ENCODE measurements at places on chromosomes 2 and 18. TPM values are rescaled to one million over a fixed set of nuclear protein-coding genes. Genes with fewer than 3 reads are reported as not detected.

MEP1B gene
- total RNA-seq = not detected

PDE11A gene
- total RNA-seq = 0.03 TPM

WNT10A gene
- total RNA-seq = not detected

GNLY gene
- 12.2 TPM for total RNA-seq

ASPRV1 gene
- total RNA-seq = 1.8 TPM

CCL20 gene
- total RNA-seq = not detected

RSAD2 gene
- 10.3 TPM for total RNA-seq

DNA sequence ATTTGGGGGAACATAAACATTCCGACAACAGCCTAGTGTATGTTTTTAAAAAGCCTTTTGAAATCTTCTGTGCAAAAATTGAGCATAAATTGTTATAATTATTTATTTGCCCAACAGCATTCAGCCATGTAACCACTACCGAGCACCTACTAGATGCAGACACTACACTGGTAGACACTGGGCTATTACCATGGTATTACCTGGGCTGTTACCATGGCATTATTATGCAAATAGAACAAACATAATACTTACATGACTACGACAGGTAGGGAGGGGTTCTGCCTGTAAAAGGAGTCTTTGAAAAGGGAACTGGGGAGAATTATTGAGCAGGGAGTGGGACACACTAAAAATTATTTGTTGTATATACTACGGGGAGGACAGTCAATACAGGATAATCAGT is 116.4 kb downstream of the MREG start:
- no peak for DNase-seq

- no peak for DNase-seq
Measured at GRCh38 chr2:13694673-13695072, 937.8 kb upstream of the LRATD1 start.

DNA sequence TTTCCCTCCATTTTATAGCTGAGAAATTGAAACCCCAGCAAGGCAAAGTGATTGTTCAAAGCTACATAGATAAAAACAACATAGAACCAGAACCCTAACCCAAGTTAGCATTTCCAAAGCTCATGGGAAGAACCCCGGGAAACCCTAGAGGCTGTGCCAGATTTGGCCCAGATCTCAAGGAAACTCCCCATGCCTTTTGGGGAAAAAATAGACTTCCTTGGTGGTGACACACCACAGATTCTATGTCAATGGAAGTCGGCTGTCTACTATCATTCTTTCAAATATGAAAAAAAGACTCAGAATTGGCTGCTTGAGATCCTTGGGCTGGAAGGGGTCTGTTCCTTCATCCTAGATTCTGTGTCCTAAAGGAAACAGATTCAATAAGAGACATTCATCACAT is 8.4 kb downstream of the COL6A3 start:
- no peak for DNase-seq

DNA sequence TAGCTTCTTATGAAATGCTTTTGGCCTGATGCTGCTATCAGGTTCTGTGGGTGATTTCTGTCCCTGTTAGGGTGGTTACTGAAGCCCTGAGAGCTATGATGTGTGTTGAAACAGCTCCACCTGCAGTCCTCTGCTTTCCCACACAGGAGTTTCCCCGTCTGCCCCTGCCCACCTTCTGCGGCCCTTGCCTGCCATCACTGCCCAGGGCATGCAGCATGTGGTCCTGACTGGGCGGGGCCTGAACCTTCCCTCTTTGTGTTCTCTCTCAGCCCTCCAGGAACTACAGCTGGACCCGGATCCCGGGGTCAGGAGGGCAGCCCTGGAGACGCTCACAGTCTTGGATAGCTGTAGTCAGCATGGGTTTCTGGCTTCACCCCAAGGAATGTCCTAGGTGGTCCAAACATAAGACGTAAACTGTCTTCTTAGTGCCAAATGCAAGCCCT is 21.4 kb downstream of the HJURP start:
- DNase-seq = no peak

DNA sequence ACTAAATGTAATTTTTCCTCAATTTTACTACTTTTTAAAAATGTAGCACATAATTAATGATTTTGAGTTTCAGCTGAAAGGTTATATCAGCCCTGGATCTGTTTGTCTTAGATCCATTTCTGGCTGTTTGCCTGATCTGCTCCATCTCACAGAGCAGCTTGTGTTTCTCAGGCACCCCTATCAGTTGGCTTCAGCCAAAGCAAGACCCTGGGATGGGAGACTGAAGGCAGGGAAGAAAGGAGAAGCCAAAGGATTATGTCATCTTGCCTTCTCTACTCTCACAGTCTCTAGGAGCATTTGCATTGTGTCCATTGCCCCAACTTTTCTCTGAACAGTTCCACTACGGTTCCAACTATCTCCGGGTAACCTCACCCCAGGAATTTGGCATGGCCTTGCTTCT is 110.5 kb downstream of the CCDC148 start:
- no peak for DNase-seq

DNA sequence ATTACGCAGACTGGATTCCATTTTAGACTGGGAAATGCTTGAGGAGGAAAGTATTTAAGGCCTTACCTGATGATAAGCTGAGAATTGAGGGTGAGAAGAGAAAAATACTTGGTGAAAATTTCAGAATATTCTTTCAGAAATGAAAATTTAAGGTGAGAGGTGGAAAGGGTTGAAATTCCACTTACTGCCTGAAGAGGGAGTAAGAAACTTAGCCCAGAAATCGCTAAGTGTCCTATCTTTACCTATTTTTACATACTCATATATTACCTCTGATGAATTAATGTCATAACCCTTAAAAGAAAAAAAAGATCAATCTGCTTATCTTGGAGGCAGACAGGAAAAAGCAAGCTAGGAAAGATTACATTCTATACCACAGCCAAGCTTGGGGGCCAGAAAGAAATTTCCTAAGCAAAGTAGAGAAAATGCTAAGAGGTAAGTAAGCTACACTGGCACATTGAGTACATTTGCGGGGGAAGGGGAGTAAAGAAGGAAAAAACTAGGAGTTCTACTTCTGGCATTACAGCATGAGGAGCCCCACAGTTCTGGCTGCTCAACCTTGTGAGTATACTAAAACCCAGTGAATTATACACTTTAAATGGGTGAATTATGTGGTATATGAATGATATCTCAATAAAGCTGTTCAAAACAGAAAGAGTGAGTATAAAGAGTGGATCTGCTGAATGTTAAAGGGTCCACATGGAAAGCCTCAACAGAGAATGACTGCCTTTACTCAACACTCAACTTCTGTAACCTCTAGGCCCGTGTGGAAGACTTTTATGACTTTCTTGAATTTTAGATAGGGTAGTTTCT is 33.8 kb downstream of the SMC6 start:
- DNase-seq = no peak

- no peak for DNase-seq
Measured at GRCh38 chr2:23420091-23420839, 35.3 kb downstream of the KLHL29 start.

GRCh38 chr2:862731-863466 is 87.8 kb upstream of the SNTG2 start:
- no peak for DNase-seq

- DNase-seq = no peak
Measured at GRCh38 chr2:232809349-232810124, 33.2 kb upstream of the KCNJ13 start.

- no peak for DNase-seq
Measured at GRCh38 chr2:32495139-32495538, 132.7 kb upstream of the TTC27 start.

GRCh38 chr2:207935991-207936370 is 89.3 kb downstream of the PLEKHM3 start:
- no peak for DNase-seq

DNA sequence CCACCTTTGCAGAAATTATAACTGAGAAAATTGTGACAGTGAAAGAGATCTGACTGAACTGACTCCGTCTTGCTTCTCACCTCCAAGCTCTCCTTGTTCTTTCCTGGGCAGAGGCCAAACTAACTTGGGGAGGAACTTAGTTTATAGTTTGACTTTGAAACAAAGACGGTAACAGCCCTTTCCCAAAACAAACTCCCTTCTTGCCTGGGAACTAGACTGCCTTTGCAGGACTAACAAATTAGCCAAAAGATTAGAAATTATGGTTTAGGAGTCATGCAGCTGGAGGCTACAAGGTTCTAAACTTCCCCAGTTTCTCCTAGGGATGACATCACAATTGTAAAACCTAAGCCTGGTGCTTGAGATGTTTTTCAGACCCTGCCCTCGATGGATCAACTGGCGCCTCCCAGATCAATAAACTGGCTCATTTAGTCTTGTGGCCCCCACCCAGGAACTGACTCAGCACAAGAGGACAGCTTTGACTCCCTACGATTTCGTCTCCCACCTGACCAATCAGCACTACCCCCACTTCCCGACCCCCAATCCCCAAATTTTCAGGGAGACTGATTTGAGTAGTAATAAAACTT is 137.7 kb downstream of the ALPK2 start:
- DNase-seq = no peak

- DNase-seq = peak; percentile 56
Measured at GRCh38 chr18:79545255-79545654, 134.3 kb upstream of the CTDP1 start.

GRCh38 chr18:37672001-37672400 is 106.4 kb upstream of the CELF4 start:
- no peak for DNase-seq

GRCh38 chr2:147934881-147935620 is 85.5 kb downstream of the ORC4 start:
- no peak for DNase-seq

DNA sequence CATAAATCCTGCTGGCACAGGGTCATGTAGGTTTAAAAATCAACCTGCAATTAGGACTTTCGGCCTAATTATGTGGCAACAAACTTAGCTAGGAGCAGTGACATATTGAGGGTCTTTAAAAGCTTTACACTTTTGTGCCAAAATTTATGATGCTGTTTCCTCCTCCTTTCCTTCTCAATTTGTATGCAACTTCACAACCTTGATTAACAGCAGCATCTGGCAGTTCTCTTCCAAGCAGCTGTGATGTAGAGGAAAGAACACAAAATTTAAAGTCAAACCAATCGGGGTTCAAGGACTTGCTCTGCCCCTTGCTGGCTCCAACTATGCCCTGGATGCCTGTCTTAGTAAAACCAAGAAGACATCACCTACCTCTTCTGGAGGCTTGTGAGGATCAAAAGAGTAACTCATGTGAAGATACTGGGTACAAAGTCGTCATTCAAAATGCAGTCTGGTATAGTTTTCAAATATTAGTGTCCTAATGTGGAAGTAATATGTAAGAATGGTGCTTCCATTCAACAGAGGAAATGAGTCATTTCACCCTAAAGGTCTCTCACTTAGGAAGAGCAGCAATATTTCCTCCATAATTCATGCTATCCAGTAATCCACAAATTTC is 94.7 kb downstream of the ANKRD44 start:
- no peak for DNase-seq

DNA sequence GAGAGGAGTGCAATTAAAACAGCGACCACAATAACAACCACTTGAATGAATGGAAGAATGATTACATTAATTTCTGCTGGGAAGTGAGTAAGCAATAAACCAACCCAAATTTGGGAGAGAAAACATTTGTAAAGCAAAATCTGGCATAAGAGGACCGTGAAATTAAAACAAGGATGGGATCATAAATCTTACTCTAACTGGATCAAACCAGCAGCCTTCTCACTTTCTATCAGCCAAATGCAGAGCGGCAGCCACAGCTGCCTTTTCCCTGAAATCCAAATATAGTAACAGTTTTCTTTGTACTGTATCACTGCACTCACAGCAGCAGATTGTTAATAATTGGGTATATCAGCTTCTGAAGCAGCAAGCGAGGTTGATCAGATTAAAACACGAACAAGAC is 245.2 kb upstream of the REG3G start:
- DNase-seq = no peak

DNA sequence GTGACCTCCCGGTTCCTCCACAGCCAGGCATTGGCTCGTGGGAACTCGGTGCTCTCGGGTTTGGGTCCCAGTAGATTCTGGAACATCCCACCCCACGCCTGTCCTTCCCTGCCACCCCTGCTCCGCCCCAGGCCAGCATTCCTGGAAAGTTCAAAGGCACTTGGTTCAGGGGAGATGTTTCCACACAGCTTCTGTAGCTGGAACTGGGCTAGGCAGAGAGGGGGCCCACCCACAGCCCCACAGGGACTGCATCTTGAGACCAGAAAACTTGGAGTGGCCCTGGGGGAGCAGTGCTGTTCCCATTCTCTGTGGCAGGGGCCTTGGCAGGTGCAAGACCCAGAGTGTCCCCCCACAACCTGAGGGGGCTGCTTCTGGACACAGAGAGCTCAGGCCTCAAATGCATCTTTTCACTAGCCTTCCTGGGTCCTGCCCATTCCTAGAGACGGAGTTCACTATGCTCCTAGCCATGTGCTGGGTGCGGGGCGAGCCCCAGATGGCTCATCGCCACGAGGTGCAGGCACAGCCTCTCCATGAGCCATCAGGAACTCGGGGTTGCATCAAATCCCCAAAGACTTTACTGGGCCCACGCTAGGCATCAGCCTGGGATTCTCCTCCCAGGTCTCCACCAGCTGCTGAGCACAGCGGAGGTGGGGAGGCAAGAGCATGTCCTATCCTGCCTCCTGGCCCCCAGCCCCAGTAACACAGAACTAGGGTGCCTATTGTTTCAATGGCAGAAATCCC is 68.7 kb downstream of the ZFP36L2 start:
- DNase-seq = peak; percentile 53

GRCh38 chr2:6917071-6917760 is at the start of gene RNF144A:
Gene RNF144A, plus strand, starts transcription at chr2:6917412. Its CDS starts 79,515 bp downstream, at chr2:6996927.
- peak; percentile 69 for DNase-seq

- DNase-seq = no peak
Measured at GRCh38 chr18:48753691-48754090, 197.1 kb downstream of the SMAD7 start.

- no peak for DNase-seq
Measured at GRCh38 chr2:99480390-99480789, 9.4 kb downstream of the REV1 start.

GRCh38 chr2:162301151-162301804 is 17.2 kb downstream of the IFIH1 start:
- DNase-seq = no peak

DNA sequence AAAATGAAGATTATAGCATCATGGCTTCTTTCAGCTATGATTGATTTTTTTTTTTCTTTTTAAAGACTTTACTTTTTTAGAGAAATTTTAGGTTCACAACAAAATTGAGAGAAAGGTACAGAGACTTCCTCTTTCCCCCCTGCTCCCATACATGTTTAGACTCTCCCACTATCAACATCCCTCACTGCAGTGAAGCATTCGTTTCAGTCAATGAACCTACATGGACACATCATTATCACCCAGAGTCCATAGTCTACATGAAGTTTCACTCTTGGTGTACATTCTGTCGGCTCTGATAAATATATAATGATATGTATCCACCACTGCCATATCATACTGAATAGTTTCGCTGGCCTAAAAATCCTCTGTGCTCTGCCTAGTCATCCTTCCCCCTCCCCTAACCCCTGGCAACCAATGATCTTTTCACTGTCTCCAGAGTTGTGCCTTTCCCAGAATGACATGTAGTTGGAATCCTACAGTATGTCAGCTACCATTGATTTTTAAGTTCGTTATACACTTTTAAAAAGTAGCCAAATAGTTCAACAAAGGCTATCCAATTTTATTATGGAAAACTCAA is 86.8 kb downstream of the GPD2 start:
- DNase-seq = no peak

- DNase-seq = no peak
Measured at GRCh38 chr2:32506446-32506845, 121.4 kb upstream of the TTC27 start.
